Nephron progenitor cell (in vitro differentiated cells): ENCODE measurements at places on chromosomes 12 and 14.

DNA sequence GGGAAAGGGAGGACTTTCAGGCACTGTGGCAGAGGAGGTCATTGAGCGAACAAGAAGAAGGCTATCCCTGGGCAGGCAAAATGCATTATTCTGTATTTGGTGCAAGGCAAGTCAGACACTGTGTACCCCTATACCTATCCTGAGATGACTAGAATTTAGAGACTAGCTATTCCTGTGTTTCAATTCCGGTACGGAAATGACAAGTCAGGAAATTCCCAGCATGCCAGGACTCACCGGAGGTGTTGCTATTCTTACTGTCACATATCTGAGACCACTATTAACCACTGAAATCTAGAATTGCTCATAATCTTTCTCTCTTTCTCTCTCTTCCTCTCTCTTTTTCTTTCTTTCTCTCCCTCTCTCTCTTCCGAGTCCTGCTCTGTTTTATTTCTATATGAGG is 297.1 kb downstream of the PDZRN4 start:
- no peak for DNase-seq

DNA sequence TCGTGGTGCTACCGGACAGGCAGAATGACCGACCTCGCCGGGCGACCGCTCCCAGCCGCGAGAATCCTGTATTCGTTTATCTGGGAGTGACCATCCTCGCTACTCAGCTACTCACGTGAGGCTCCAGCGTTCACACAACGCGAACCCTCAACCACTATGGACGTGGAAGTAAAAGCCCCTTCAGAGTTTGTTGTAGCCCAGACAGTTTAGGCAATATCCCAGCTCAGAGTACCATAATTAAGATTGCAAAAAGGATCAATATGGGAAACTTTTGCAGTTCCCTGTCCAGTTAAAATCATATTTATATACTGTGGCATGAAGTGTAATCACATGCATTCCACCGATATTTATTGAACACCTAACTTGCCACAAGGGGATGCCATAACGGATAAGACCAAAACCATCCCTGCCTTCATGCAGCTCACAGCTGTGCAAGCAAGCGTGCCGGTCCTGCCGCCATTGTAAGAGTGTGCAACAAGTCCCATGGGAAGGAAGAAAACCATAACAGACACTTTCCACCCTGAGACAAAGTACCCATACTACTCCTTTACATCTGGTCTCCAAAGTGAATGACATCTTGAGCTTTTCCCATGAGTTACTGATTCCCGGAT is 938 bp upstream of the MAX start:
- no peak for DNase-seq

DNA sequence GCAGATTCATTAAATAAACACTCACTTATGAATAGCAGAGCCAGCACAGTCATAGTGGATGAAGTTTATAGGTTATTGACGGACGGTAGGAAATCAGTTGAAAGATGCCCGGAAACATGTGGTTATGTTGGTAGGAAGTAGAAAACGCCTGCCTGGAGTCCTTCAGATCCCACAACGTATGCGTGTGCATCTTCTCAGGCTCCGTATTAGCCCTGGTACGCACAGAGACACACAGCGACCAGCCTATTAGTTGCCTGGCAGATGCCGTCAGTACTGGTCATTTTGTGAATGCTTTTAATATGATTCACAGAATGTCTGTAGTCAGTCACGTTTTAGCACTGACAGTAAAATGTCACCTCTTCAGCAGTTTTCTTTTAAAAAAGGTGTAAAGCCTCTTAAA is 196.4 kb downstream of the RGS6 start:
- no peak for DNase-seq

- DNase-seq: no peak
Observed at GRCh38 chr14:68757618-68758081, 35.2 kb downstream of the ZFP36L1 start.

DNA sequence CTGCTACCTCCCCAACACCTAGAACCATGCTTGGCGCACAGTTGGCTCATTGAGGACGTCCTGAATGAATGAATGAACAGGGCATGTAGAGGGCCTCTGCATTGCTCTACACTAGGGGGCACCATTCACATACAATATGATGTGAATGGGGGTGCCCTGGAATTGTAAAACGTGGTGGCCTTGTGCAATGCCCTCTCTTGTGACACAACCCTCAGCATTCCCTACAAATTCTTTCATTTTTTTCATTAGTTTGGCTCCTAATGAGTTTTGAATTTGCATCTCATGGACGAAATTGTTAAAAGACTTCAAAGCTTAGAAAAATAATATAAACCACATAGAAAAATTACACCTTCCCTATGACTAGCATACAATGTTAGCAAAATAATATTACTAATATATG is 2.3 kb upstream of the DIO2 start:
- no peak for DNase-seq
